Neural progenitor cell (in vitro differentiated cells): ENCODE measurements at places on chromosomes 2 and 18. TPM values are rescaled to one million over a fixed set of nuclear protein-coding genes. Genes with fewer than 3 reads are reported as not detected.

UGT1A7 gene
- total RNA-seq = not detected in 2 replicates

DNA sequence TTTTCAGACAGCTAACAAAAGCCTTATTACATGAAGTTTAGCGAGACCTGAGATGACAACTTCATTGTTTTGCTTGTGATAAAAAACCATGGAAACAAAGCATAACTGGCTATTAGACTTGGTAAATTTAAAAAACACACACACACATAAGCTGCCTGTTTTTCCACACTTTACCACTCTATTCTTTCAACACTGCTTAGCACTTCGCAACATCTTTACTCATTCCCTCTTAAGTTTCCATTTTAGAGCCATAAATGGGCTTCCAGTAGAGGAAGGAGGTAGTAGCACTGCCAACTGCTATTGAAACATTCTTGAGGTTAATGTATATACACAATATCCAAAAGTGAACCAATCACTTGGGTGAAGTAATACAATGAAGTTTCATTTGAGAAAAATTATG lies 54.1 kb downstream of the BAZ2B start:
- no peak for DNase-seq
- no peaks in the 10 kb centered on the region for H3K36me3 ChIP-seq
- H3K4me3 ChIP-seq = no peak overlapping the region
- no peak overlapping the region for H3K27ac ChIP-seq

- no peaks in the 10 kb centered on the region for H3K27me3 ChIP-seq
- no peak overlapping the region for H3K4me3 ChIP-seq
- no peak for DNase-seq
These were observed 64.8 kb upstream of the GALNT5 start for GRCh38 chr2:157192445-157193423.

- peak; percentile 72 for DNase-seq
- H3K36me3 ChIP-seq = no peaks in the 10 kb centered on the region
- peaks cover 32% of the 10 kb centered on the region for H3K4me1 ChIP-seq
- H3K4me3 ChIP-seq = peak overlapping the region; percentile 77
These were observed 697 bp downstream of the KCMF1 start for GRCh38 chr2:84971510-84972206.

BCL2 gene
- 4.2 and 4.9 TPM in 2 replicates for total RNA-seq

DNA sequence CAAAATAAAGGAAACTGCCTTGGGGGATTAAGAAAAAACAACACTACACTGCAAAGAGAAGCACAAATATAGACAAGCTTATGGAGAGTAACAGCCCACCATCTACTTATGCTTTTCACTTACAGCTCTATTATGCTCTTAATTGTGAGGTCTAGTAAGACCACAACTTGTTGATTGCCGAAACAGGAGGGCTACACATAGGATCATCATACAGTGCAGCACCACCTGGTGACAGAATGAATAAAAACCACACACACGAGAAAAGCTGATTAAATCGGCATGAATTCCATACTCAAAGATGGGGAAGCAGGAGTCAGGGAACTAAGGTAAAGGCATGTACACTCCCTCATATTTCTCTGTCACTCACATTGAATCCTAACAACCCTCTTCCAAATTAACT lies 259.2 kb downstream of the IKZF2 start:
- peaks cover 29% of the 10 kb centered on the region for H3K4me1 ChIP-seq
- peak; percentile 50 for DNase-seq
- H3K27ac ChIP-seq = peak overlapping the region; percentile 91
- no peaks in the 10 kb centered on the region for H3K36me3 ChIP-seq
- no peak overlapping the region for H3K4me3 ChIP-seq

- H3K36me3 ChIP-seq = no peaks in the 10 kb centered on the region
- no peak overlapping the region for H3K27ac ChIP-seq
- no peak overlapping the region for H3K4me3 ChIP-seq
These were observed 39.1 kb downstream of the MRPL44 start for GRCh38 chr2:223996391-223996790.

SCN2A gene
- 0.30 and 0.34 TPM in 2 replicates for total RNA-seq

DNA sequence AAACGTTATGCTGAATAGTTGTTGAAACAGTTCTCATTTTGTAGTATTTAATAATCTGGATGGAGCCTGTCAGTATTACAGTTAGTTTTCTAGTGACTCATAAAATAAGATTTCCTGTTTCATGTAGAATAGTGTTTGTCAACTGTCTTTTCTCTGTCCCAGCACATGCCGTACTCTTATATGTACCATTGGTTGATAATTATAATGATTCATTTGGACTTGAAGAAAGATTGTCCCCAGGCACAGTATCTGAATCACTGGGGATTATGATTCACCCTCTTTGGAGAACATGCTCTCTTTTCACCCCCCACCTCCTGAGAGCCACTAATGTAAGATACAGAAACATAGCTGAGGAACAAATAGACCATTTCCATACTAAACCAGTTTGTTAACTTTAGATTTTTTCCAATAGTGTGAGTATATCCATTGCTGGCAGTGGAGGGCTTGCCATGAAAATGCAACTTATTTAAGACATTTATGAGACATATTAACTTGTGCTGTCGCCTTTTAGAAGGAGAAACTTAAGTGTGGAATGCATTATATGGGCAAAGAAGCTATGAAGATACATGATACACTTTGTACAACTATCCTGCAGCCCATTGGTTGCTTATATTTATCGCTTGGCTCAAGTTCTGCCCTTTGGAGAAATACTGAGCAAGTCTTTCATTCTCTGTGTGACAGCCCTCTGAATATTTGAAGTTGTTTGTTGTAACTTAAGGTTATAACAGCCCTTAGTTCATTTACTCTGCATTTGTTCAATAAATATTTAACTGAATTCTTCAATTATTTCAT lies 12.4 kb downstream of the COPS8 start:
- no peak overlapping the region for H3K4me3 ChIP-seq
- H3K27me3 ChIP-seq = no peaks in the 10 kb centered on the region
- no peak overlapping the region for H3K27ac ChIP-seq
- DNase-seq = no peak
- H3K36me3 ChIP-seq = peaks cover 14% of the 10 kb centered on the region
